AG08395 (cell line): ENCODE measurements at places on chromosomes 4 and X.

GRCh38 chrX:13898603-13899002, 81.7 kb upstream of the GPM6B start:
- DNase-seq, result no peak

DNA sequence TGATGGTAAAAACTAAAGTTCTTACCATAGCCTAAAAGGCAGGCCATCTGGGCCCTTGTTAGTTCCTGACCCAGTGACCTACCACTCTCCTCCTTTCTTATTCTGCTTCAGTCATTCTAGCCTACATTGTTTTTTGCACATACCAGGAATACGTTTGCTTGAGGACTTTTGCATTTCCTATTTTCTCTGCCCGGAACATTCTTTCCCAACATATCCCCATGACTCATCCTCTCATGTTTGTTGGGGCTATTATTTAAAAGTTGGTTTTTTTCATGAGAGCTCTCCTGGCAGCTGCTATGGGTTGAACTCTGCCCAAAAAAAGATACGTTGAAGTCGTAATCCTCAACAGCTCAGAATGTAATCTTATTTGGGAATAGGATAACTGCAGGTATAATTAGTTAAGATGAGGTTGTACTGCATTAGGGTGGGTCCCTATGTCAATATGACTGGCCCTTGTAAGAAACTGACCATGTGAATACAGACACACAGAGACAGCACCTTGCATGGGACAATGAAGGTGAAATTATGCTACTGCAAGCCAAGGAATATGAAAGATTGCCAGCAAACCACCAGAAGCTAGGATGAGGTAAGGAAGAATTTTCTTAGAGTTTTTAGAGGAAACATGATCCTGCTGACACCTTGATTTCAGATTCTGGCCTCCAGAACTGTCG, 138.3 kb upstream of the PDHA2 start:
- no peak for DNase-seq

GRCh38 chr4:124745985-124746801, 33.7 kb upstream of the ANKRD50 start:
- DNase-seq, result no peak

DNA sequence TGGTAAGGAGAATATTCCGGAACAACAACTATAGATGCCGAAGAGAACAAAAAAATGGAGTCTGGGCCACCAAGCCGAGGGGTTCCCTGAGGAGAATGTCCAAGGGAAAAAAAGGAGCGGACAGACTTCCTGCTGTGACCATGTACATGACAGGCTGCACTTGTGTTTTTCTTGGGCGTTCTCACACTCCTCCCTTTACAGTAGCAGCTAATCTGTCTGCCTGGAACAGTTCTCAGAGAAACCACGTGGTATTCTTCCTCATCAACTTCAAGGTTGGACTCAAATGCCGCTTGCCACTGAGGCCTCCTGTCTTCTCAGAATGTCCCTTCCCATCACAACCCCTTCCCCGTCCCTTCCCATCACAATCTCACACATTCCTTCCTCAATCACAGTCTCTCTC, 30.8 kb upstream of the MTNR1A start:
- DNase-seq, result no peak

- no peak for DNase-seq
Observed at GRCh38 chrX:19557822-19558221, 42.5 kb upstream of the MAP3K15 start.

- DNase-seq, result no peak
Observed at GRCh38 chr4:109389369-109390114, 44.1 kb upstream of the SEC24B start.

DNA sequence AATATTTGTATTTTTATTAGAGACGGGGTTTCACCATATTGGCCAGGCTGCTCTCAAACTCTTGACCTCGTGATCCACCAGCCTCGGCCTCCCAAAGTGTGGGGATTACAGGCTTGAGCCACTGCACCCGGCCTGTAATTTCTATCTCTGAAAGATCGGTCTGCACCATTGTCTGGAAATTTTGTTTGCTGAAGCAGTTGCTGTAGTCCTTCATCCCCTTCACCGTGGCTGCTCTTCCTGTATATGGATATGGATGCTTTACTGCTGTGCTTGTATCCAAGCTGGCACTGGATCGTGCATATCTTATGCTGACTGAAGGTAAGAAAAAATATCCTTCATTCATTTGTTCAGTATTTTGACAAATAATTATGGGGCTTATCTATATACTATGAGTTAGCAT, 338.4 kb upstream of the GNPDA2 start:
- no peak for DNase-seq

DNA sequence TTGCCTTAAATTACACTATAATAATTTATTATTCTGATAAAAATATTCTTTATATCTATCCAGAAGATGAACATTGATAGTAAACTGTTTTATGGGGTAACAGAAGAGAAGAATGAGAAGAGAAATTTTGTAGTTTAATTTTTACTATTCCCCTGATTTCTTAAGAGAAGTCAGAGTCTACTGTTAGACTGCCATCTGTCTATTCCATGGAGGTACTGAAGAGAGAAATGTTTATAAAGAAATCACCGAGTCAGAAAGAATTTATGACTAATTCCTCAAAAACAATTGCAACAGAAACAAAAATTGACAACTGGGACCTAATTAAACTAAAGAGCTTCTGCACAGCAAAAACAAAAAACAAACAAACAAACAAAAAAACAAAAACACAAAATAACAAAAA, 149.9 kb downstream of the FGF16 start:
- peak; percentile 39 for DNase-seq

GRCh38 chrX:103510031-103510430, 9.3 kb downstream of the RAB40A start:
- no peak for DNase-seq

GRCh38 chrX:1384658-1385252, 7.2 kb downstream of the SLC25A6 start:
- DNase-seq, result no peak

- no peak for DNase-seq
Observed at GRCh38 chr4:48194971-48195370, 60.9 kb upstream of the TXK start.

GRCh38 chr4:10078481-10079233, 37.9 kb downstream of the WDR1 start:
- no peak for DNase-seq
